Fibroblast of skin of back (primary cell): ENCODE measurements at places on chromosomes 2 and 18.

DNA sequence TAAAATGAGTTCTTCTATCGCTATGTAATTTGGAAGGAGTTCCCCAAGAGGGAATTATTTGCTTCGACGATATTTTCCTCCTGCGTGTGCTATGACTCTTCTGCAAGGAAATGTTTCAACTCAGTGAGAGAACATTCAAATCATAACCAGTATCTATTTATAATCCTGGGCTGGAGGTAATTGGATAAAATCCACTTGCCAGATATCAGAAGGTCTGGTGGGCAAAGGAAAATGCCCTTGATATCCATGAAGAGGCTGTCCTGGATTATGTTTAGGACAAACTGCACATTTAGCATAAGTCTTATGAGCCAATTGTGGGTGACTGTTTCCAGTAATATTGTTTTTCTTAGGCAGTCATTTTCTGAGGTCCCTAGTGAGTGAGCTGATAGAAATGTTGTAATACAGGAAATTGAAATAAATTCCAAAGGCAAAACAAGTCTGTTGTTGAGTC lies 17.7 kb downstream of the RPIA start:
- DNase-seq, result peak; percentile 36

DNA sequence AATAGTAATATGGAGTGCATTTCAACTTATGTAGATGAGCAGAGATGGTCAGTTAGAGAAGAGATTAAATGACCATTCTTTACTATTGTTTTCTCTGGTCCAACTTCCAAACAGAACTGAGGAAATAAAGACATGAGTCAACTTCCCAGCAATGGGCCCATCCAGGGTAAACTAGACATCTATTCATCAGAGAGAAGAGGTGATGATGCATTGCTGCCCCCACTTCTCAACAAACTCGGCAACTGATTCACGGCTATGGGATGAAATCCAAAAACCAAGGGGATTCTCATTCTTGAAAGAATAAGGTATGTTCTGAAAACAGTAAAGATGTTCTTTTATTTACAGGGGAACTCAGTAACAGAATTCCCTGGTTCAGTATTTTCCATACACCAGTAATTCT lies 190.7 kb downstream of the RDH14 start:
- peak; percentile 39 for DNase-seq

GRCh38 chr2:105747991-105748390 lies 3.3 kb downstream of the NCK2 start:
- DNase-seq, result peak; percentile 52

GRCh38 chr2:60391649-60392375 lies 161.6 kb downstream of the BCL11A start:
- peak; percentile 28 for DNase-seq

DNA sequence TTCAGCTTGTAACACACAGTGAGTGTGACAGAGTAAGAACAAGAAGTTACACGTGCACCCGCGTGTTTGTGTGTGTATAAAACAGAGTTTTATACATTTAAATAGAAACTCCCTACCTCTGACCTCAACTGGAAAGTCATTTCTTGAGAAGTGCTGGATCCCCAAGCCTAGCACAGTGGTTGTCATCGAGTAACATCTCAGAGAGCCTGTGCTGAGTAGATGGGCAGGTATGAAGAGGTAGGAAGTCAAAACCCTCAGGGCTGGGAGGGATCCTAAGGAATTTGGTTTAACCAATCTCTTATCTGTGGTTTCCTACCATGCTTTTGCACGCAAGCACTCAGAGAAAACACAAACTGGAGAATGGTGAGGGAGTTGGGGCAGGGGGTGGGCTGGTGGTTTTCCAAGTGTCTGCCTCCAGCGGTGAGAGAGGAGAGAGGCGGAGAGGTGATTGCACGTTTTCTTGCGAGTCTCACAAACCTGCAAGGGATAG lies 9.2 kb downstream of the ACOXL start:
- DNase-seq, result peak; percentile 32

DNA sequence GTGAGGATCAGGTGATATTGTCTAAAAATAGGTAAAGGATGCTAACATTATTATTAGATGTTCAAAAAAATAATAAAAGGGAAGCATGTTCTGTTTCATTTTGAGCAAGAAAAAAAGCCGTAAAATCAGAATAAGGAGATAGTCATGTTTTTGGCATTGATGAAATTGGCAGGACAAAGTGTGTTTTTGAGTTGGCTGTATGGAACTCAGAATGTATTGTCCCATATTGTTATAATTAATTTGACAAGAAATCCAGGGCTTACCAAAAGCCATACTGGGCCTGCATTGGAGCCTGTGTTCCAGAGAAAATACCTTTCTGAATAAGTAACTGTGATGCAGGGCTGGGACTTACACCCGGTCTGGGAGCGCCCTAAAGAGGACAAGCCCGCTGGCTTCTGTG lies 232.0 kb downstream of the AGAP1 start:
- DNase-seq, result no peak

DNA sequence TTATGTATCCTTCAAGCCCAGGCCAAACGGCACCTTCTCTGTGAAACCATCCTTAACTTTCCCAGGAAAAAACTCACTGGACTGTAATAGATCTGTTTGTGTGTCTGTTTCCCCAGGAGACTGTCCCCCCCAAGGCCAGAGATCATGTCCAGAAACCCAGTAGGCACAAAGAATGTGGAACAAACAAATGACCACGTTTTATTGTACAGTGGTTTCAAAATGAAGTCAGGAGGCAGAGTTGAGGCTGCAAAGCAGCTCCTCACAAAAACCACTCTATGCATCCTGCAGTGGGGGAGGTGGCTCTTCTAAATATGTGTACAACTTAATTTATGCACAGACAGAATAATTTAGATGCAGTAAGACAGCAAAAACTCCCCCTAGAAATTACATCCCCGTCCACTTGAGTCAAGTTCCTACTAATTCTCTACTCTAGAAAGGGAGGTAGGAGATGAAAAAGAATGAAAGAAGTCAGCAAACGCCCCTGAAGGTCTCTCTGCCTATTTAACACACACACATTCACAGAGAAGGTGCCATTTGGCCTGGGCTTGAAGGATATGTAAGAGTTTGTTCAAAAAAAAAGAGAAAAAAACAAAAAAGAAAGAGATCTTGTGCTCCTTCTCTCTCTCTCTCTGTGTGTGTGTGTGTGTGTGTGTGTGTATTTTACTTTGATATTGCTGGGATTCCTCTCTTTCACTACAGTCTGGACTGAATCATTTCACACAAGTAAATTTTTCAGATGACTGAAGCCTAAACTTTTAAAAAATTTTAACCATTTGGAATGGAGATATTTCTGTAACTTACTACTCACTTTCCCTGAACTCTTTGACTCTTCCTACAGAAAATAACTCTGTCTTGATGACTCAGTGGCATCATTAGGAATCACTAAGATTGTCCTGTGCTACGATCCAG lies 19.5 kb downstream of the BCL2 start:
- peak; percentile 78 for DNase-seq

DNA sequence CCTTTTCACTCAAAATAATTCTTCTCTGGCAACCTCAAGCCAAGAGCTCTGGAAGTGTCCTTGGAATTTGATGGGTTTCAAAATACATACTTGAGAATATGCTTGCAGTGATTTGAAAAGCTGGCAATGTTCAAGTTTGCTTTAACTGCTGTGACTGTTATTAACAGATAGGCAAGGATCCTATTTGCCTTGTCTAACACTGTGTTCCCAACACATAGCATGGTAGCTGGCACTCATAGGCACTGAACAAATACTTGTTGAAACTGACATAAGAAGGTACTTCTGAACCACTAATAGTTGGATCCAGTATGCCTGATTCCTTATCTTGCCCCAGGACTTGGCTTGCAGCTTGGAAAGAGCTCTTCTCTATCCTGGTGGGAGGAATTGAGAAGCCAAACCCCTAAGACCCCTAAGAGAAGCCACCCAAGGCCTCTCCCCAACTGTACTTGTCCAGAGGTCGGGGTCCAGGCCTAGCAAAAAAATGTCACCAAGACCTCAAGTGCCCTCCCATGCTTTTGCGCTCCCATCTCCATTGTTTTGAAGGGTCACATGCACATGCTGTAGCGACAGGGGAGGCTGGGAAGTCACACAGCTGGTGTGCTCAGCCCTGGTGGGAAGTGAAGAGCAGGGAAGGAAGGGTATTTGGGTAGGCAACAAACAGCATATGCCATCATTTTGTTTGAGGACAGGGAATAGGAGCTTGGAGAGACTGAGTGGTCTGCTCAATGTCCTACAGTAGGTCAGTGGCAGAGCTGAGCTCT lies 118.4 kb upstream of the HAAO start:
- no peak for DNase-seq

- DNase-seq, result peak; percentile 78
Observed at GRCh38 chr18:9417073-9417851, 58.1 kb upstream of the RALBP1 start.

GRCh38 chr2:187008111-187008510 lies 159.1 kb upstream of the ZSWIM2 start:
- DNase-seq, result peak; percentile 81

GRCh38 chr2:186027922-186028321 lies 289.3 kb downstream of the FSIP2 start:
- DNase-seq, result no peak

GRCh38 chr2:206054952-206055351 lies 31.0 kb downstream of the INO80D start:
- no peak for DNase-seq
